ENCODE measurements at places on chromosomes 7 and 10.

DNA sequence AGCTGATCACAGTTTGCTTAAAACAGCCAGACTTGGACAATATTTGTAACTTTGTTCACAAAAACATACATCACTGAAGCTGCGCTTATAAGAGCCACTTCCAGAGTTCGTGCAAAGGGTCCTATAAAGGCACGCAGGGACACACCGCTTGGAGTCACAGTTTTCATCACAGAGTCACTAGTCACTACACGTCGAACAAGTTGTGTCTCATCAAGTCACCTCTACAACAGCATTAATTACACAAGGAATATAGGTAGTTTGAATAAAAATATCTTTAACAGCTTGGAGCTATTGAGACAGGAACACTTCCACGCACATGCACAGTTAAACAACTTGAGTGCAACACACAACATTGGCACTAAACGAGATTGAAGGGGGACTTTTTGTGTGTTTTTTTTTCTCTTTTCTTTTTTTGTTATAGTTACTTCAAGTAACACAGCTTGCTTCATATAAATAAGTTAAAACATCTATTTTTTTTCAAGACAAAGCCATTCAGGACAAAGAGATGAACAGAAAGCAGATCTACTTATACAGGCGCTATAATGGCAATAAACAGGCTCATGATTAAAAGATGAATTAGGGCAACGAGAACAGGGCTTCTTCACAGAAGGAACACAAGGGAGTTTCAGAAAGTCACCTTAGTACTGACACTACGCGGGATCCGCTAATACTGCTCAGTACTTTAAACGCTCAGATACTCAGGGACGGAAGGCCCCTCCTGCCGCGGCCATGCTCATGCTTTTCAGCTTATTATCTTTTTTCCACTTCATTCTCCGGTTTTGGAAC lies 2.2 kb downstream of the HOXA5 start:
- DNase-seq = no peak

GRCh38 chr10:58517081-58517480 lies 4.4 kb downstream of the BICC1 start:
- DNase-seq = no peak

DNA sequence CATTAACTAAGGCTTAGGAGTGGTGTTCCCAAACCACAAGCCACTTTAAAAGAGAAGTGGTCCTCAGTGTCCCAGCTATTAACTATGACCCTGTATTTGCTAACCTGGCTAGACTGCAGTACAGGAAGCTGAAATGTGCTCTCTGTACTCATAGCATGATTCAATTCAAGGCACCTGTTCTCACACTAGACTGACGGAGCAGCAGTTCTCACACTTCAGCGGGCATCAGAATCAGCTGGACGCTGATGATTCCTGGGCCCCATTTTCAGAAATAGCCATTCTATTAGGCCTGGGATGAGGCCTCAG lies 24.5 kb upstream of the MSRB2 start:
- DNase-seq = no peak

- no peak for DNase-seq
Observed at GRCh38 chr10:60048091-60048501, 141.7 kb upstream of the CCDC6 start.

- no peak for DNase-seq
Observed at GRCh38 chr10:10727812-10728211, 289.9 kb upstream of the CELF2 start.

DNA sequence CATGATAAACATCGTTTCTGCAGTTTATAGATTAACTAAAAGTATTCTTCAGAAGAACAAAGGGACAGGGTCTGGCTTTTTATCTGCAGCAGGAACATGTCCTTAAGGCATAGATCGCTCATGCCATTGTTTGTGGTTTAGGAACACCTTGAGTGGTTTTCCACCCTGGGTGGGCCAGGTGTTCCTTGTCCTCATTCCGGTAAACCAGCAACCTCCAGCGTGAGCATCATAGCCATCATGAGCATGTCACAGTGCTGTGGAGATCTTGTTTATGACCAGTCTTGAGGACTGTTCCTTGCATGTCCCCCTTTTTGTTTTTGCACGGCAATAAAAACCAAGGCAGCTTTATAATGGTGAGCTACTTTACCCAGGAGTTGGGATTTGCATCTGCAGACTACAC lies 33.9 kb downstream of the STOX1 start:
- DNase-seq = no peak

DNA sequence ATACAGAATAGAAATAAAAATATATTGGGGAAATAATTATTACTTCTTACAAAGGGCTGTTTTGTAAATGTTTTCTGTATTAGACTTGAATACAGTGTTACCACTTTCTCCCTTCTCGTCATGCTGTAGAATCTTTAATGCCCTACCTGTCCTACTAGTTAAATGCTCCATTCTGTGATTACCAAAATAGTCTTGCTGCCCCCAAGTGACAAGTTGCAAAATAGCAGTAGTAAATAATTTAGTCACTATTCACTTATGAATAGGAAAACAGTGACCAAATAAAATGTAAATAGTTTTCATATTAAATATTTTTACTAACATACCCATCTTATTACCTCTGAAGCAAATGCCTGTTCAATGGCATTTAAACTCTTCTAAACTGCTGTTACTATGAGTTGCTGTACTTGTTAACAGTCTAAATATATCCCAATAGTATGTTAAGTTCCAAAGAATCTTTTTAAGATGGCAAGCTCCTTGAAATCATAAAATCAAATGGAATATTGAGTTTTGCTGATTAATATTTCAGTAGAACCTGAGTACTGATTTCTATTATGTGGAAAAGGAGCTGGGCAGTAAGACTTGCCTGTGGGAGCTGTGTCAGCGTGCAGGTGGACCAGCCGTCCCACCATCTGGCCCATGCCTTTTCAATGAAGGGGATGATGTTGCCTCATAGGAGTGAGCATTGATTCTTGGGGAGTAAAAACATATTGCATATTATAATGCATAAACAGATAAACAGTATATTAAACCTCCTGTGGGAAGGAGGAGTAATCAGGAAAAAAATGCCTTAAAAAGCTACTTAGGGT lies 18.1 kb upstream of the OIT3 start:
- DNase-seq = peak; percentile 51
